ENCODE measurements at places on chromosomes 2 and 18.

DNA sequence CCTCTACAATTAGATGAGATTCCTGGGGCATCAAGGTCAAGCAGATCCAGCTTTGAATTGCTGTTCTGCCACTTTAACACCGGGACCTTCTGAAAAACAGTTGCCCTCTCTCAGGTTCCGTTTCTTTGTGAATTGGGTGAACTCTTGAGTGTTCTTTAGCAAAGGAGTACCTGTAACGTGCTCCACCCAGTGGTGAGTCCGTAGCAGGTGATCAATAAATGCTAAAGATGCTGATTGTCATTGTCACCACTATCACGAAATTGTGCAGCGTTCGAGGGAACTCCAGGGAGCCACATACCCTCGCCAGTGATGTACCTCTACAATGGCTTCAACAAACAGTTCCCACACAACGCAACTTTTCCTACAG is 81.9 kb downstream of the TCF7L1 start:
- no peak for DNase-seq

GRCh38 chr2:124704071-124704925 is 679.2 kb downstream of the CNTNAP5 start:
- DNase-seq, result no peak

GRCh38 chr2:148049284-148049683 is 28.4 kb downstream of the MBD5 start:
- DNase-seq, result no peak

GRCh38 chr18:10892786-10893185 is 256.6 kb downstream of the PIEZO2 start:
- DNase-seq, result no peak

GRCh38 chr18:31598021-31598805 is 6.5 kb downstream of the TTR start:
- no peak for DNase-seq

DNA sequence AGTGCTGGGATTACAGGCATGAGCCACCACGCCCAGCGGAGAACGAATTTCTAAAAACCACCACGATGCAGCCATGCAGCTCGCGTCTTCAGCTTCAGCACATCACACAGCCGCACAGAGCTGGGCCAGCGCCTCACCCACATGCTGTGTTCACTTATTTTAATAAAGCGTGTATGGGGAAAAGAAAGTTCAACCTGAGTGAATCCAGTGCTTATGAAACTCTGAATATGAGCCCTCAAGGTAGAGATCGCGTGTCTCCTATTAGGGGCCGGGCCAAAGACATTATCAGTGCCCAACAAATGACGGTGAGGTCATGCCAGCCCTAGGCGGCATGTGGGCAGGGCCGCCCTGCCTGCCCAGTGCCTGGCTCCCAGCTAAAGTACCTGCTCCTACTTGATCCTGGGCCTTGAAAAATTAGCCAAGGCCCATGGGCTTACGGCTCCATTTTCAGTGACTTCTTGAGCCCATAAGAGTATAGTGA is 44.3 kb downstream of the SPRED2 start:
- DNase-seq, result no peak

DNA sequence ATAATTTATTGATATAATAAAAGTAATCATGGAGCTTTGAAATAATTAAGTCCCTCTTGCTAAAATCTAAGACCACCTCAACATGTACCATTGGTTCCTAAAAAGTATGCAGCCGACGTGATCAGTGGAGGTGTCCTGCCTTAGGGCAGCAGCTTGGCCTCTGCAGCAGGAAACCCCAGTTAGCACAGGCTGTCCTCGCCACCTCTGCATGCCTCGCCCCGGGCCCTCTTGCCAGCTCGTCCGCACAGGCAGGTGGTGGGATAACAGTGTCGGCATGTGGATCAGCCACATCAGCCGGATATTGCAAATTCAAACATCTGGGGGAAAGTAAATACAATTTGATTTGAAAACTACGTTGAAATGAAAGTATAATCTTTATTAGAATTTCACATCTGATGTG is 22.9 kb downstream of the COA5 start:
- DNase-seq, result no peak

- DNase-seq, result no peak
Measured at GRCh38 chr2:102149243-102149642, 6.7 kb downstream of the IL1R1 start.

DNA sequence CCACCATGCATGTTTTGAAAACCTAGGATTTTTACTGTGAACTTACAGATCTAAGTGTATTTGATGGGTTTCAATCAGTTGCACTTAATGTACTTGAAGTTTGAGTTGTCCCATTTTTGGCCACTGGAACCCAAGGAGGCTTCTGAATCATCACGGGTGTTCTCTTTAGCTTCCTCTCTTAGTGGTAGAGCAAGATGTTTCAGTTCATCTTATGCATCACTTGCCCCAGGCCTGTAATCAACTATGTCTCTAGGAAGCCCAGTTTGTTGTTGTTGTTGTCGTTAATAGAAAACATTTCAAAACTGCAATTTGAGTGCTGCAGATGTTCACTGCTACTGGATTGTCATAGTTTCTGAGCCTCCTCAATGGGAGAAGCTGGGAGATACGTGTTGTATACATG is 97.0 kb downstream of the FHOD3 start:
- no peak for DNase-seq

- DNase-seq, result no peak
Measured at GRCh38 chr2:140601801-140602200, 1529.0 kb downstream of the LRP1B start.

GRCh38 chr2:45750484-45750883 is 99.0 kb downstream of the PRKCE start:
- DNase-seq, result no peak

DNA sequence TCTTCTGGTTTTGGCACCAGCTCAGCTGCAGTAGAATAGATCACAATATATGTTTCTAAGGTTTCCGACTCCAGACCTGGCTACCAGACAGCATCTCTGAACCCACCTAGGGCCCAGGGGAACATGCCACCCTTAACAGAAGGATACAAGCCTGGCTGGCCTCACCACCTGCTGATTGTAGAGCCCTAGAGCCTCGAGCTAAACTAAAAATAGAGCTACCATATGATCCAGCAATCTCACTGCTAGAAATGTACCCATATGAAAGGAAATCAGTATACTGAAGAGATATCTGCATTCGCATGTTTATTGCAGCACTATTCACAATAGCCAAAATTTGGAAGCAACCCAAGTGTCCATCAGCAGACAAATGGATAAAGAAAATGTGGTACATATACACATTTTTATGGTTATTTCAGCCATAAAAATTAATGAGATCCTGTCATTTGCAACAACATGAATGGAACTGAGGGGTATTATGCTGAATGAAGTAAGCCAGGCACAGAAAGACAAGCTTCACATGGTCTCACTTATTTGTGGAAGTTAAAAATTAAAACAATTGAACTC is 242.4 kb upstream of the SLC39A10 start:
- no peak for DNase-seq

DNA sequence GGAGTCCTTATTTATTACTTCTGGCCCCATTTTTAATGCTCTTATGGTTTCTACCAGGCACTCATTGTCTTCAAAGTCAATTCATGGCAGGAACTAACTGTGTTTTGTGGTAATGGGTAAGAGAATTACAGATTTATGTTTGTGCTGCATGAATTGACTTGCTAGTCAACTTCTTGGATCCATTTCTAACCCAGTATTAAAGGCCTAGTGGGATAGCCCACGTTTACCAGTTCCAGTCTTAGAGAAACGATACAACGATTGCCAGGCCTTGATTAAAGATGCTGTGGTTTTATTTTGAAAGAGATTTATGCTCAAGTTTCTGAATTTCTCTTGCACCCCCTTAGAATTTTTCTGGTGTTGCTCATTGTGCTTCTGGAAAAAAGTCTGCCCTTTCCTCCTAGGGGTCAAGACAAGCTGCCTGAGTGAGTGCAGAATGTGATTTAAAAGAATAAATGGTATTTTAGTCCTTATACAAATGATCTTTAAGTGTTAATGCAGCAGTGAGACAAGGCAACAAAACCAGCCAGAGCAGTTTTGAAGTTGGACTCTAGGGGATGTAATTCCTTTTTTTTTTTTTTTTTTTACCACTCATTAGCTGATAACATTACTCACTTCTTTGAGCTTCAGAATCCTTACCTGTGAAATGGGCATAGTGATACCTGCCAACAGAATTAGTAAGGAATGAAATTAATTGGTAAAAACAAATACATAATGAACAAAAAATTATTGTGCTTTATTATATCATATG is 101.5 kb downstream of the ARHGAP15 start:
- no peak for DNase-seq

- DNase-seq, result no peak
Measured at GRCh38 chr18:53117851-53118250, 777.9 kb downstream of the DCC start.

DNA sequence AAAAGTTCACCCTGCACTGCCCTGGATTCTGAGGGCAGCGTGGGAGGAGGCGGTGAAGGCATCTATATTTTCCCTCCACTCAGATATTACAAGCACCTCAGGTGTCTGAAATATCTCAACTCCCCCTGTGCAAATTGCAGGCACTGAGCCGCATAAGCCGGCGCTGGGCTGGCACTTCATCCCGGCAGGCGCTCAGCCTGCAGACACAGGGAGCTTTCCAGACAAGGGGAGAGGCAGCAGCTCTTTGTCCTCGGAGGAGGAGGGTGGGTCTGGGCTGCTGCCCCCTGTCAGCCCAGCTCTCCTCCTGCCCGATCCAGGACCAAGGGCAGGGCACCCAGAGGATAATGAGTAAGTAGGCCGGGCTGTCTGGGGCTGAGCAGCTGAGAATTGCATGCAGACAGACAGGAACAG is 189.3 kb upstream of the MYT1L start:
- no peak for DNase-seq

- no peak for DNase-seq
Measured at GRCh38 chr2:218877331-218877730, 3.3 kb upstream of the WNT10A start.

DNA sequence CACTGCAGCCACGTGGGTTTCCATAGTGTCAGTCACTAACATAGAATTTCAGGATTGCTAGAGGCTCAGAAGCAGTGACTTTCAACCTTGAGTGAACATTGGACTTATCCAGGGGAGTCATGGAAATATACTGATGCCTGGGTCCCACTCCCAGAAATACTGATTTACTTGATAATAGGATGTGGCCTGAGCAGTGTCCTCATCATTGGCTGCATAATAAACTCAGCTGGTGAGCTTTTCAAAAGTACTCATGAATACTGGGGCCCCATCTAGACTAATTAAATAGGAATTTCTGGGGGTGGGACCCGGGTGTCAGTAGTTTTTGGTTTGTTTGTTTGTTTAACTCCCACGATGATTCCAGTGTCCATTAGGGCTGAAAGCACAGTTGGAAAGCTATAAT is 141.4 kb downstream of the COL4A4 start:
- no peak for DNase-seq

DNA sequence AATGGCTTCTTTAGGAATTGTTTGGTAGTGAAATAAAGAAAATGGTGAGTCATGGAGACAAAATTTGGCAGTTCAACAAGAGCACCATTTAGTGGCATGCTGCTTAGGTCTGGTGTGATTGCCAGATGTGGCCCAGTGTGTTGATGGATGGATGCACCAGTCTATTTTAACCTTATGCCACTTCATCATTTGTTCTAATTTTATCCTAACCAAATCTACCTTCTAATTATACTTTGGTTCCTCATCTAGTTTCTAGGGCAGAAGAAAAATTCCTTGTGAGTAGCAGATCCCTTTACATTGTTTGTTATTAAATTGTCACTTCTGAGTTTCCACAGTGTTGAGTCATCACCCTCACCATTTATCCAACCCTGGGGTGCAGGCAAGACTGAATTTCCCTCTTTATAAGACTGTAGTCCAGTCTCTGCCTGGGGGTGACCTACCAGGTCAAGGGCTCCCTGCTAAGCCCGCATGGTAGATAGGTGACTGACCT is 32.5 kb downstream of the NABP1 start:
- no peak for DNase-seq

GRCh38 chr2:209533391-209533790 is 109.5 kb downstream of the MAP2 start:
- DNase-seq, result no peak

- no peak for DNase-seq
Measured at GRCh38 chr2:80324525-80324924, 20.0 kb upstream of the LRRTM1 start.

GRCh38 chr2:203820969-203821368 is 46.6 kb upstream of the CTLA4 start:
- DNase-seq, result no peak

- no peak for DNase-seq
Measured at GRCh38 chr18:48740068-48740440, 201.2 kb downstream of the CTIF start.

GRCh38 chr2:168916331-168916675 is 15.2 kb downstream of the G6PC2 start:
- DNase-seq, result no peak

- no peak for DNase-seq
Measured at GRCh38 chr2:26692897-26693849, 651 bp downstream of the KCNK3 start.

GRCh38 chr18:70621710-70622109 is 332.9 kb downstream of the SOCS6 start:
- no peak for DNase-seq

DNA sequence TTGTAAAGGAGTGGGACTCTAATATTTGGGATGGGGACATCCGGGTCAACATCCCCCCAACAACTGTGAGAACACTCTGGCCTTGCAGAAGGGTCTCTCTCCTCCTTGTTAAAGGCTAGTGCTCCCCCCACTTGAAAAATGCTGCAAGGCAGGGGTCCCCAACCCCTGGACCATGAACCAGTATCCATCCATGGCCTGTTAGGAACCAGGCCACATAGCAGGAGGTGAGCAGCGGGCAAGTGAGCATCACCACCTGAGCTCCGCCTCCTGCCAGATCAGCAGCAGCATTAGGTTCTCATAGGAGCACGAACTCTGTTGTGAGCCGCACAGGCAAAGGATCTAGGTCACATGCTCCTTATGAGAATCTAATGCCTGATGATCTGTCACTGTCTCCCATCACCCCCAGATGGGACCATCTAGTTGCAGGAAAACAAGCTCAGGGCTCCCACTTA is 243.9 kb upstream of the ID2 start:
- no peak for DNase-seq

GRCh38 chr2:119264781-119265692 is 41.4 kb downstream of the STEAP3 start:
- DNase-seq, result no peak

DNA sequence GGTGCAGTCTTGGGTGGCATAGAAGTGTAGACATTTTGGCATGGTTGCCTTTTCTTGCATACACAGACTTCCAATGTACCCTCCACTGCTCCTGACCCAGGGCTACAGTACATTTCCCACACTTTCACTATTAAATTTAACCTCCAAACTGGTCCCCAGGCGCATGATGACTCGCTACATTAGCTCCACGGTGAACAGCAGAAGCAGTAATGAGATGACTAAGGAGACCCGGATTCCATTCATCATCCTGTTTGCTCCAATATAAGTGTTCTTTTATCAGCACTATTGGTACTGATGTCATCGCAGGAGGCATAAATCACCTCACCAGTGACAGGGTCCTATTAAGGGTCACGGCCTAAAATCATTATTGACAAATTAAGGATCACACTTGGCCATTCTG is 316.5 kb downstream of the EN1 start:
- no peak for DNase-seq

DNA sequence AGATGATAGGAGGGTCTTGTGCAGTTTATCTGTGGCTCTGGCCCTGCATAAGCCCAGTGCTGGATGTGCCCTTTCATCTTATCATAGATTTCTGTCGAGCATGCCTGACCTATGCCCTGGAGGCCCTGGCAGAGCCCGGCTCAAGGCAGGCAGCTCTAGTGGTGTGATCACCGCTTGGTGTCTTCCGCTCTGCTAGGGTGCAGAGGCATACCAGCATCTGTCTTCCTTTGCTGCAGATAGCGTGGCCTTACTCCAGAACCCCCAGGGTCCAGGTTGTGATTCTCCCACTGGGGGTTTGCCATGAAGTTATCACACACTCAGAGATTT is 13.7 kb upstream of the TRAF3IP1 start:
- no peak for DNase-seq
